Suppressor macrophage treated with lipopolysaccharide for 4 hours (primary cell): ENCODE measurements at places on chromosomes 2 and 18.
A peak's percentile ranks its signal among the peaks of the same experiment; 100 is the strongest.

DNA sequence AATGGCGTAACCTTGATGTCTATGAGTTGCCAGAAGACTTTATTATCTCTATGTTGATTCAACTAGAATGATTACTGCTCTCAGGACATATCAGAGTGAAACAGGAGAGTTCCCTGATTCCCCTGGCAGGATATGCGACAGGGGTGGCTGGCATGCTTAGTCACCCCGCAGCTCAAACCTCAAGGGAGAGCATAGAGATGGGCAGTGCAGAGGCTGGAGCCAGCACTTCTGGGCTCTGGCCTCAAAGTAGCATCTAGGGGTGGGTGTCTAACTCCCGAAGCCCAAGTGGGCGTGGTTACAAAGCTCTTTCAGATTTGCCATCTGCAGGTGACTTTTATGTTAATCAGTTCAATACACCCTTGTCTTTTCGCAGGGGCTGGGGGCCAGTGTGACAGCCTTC lies 391.6 kb downstream of the ADCYAP1 start:
- DNase-seq, result no peak

DNA sequence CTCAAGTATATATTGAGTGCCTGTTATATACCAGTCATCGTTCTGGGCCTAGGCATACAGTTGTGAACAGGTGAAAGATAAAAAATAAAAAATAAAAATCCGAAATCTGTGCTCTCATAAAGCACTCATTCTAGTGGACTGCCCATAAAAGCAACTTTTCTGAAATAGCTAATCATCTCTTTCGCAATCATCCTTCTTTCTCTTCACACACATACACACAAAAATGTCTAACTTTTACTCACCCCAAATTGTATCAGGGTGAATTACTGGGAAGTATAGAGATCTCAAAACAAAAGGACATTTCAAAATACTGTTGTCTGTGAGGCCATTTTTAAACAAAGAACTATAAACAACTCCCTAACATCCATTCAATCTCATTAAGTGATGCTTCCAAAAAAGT lies 29.6 kb upstream of the ORC2 start:
- peak; percentile 1 for DNase-seq

DNA sequence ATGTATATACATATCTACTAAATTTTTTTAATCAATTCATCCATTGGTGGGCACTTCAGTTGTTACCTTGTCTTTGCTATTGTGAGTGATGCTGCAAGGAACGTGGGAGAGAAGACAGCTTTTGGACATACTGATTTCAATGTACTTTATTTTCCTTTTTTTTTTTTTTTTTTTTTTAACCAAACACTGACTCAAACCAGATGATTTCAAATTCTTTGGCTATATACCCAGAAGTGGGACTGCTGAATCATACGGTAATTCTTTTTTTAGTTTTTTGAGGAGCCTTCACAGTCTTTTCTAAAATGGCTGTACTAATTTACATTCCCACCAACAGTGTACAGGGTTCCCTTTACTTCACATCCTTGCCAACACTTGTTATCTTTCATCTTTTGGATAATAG lies 204.7 kb downstream of the INSIG2 start:
- no peak for DNase-seq

DNA sequence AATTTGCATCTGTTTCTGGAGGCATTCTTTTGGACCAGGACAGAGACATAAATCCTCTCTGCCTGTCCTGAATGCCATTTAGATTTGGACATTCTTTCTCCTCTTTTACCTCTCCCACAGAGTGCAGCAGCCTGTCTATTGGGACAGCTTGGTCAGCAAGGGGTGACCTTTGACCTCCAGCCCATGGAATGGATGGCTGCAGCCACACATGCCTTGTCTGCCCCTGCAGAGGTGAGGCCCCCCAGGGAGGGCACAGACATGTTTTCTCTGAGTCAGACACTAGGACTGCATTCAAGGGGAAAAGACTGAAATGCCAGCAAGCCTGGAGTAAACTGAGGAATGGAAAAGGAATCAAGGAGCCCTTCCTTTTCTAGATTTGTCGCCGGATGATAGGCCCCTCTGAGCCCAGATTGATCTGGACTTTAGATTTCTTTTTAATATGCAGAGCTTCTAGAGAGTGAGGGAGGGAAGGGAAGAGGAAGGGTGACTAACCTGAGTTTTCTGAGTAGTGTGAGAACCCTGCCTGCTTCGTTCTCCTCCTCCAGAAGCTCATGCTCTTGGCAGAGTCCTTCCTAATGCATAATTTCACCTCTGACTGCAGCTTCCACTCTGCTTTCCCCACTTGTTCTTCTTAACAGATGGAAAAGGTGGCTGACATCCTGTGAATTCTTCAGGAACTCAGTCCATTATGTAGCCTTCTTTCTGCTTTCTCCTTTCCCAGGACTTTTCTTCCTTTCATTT lies 16.1 kb upstream of the TTLL4 start:
- no peak for DNase-seq

- DNase-seq, result no peak
These were observed 48.8 kb downstream of the ANKRD44 start for GRCh38 chr2:197261808-197262226.

DNA sequence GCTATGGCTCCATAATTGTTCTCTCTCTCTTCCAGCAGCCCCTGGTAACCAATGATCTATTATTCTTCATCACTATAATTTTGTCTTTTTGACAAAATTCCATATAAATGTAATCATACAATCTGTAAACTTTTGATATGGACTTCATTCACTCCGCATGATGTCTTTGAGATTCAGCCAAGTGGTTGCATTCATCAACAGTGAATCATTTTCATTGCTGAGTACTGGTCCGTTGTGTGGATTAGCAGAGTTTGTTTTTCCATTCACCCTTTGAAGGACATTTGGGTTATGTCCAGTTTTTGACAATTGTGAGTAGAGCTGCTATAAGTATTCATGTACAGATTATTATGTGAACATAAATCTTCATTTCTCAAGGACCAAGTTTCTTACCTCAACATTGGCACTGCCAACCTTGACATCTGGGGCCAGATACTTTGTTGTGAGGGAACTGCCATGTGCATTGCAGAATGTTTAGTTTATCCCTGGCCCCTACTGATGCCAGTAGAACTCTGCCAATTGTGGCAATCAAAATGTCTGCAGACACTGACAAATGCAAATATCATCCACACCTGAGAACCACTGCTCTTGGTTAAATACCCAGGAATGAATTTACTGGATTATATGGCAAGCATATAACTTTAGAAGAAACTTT lies 48.4 kb upstream of the BCL2L11 start:
- no peak for DNase-seq

DNA sequence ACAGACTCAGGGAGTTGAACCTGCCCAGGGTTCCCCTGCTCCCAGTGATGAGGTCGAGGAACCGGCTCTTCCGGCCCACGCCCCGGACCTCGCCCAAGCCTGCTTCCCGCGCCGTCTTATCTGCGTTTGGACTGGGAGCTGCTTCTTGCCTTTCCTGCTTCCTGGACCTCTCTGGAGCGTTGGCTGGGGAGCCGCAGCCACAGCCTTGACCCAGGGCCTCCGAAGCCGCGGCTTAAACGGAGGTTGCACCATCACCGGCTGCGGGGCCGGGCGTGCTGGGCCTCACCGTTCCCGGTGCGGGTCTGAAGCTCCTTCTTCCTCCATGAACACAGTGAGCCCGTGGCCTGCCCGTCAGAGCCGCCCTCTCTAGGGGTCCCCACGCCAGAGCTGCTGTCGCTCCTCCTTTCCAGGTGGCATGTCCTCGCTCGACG lies 13.3 kb downstream of the NTSR2 start:
- DNase-seq, result no peak

DNA sequence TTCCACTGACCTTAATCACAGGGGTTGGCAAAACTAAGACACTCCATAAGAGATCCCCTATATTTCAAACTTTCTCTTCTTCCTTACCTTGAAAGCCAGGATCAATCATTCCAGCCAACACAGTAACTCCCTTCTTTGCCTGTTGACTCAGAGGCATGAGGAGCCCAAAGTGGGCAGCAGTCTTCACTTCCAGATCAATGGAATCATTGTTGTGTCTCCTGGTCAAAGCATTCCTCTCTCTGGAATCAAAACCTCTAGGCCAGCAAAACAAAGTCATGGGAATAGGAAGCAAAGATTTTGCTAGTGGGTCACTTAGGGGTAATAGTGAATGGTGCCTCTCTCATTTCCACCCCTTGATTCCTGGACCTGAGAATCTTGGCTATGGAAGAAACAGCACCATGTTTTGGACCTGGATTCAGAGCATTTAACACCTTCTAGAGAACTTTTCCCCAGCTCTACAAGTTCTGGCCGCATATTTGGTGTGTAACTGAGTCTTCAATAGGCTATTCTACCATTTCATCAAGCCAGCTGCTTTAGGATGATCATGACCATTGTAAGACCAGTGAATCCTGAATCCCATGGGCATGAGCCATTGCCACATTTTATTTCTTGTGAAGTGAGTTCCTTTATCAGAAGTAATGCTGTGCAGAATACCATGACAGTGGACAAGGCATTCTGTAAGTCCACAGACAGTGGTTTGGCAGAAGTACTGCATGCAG lies 65.7 kb upstream of the SERPINE2 start:
- no peak for DNase-seq

GRCh38 chr2:74091391-74091790 lies 56.3 kb downstream of the BOLA3 start:
- no peak for DNase-seq

DNA sequence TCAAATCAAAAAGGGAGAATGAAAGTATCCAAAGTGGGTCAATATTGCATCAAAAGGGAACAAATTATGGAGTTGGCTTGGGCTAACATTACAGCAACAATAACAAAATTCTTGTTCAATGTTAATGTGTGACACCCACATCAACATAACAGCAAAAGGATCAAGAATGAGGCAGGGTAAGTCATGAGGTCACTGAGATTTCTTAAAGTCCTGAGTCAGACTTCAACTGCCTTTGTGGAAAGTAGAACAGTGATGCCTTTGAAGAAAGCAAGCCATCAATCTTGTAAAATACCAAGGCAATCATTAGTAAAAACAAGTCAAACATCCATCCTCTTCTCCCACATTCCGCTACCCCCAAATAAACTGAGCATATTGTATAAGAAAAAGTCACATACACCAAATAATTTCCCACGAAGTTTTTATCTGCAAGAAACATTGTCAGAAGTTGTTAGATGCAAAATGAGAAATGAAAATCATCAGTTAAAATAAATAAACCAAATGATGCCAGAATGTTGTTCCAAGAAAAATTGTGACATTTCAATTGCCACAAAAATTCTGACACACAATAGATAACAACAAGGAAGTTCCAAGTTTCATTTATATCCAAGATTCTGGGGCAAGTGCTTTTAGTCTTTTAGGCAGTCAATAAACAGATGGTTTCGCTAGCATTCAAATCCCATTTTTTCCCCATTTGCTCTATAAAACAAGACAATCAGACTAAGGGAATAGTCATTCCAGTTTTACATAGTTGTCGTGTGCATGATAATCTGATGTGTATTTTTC lies 216.1 kb upstream of the SETBP1 start:
- no peak for DNase-seq

- DNase-seq, result no peak
These were observed 133.6 kb downstream of the KCNE4 start for GRCh38 chr2:223185638-223186037.

- DNase-seq, result no peak
These were observed 1047.2 kb upstream of the PIK3C3 start for GRCh38 chr18:40907842-40908241.

DNA sequence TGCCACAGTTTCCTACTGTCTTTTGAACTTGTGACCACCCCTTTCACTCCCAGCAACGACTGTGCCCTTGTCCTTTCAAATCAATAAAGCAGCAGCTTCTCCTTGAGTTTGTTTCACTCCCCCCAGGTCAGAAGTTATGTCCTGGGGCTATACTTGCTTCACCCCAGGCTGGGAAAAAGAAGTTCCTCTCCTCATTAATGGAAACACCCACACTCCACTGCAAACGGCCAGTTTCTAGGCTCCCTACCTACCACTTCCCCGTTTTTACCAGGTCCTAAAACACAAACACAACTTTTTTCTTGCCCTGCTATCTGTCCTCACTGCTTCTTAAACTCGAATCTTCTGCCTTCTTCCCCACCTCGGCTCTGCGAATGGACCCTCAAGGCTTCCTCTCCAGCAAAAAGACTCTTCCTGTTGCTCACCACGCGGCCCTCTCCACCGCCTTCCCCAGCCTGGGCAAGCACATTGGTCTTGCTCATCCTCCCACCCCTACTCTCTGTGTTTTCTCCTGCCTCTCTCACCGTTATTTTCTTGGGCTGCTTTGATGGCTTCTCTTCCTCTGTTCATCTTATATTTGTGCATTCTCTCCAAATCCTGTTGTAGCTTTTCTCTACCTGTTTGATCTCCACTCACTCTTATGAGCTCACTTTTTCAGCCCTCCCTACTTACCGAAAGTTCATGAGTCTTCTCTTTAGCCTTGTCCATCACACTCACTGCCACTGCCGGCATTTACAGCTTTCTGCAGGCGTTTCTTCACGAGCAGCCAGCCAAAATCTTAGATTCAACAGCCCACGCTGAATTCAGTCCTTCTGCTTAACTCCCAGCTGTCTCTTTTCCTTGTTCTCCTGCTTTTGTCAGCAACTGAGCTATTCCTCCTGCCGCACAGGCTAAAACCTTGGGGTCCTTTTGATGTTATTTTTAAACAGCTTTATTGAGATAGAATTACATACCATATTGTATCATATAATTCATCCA lies 7.0 kb upstream of the SP5 start:
- peak; percentile 28 for DNase-seq

- peak; percentile 51 for DNase-seq
These were observed 97.4 kb upstream of the UGP2 start for GRCh38 chr2:63743982-63744966.

GRCh38 chr2:28927469-28927868 lies 33.0 kb downstream of the WDR43 start:
- no peak for DNase-seq

DNA sequence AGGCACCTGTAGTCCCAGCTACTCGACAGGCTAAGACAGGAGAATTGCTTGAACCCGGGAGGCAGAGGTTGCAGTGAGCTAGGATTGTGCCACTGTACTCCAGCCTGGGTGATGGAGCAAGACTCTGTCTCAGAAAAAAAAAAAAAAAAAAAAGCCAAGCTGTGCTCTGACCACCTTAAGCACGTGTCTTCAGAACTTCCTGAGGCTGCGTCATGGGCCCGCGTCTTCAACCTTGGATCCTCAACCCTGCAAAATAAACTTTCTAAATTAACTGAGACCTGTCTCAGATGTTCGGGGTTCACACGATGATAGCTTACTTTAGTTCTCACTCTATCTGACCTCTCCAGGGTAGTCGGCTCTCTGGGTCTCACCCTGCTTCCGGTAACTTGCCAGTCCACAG lies 65.8 kb upstream of the CABLES1 start:
- no peak for DNase-seq
